ENCODE measurements at places on chromosomes 7 and 10.

DNA sequence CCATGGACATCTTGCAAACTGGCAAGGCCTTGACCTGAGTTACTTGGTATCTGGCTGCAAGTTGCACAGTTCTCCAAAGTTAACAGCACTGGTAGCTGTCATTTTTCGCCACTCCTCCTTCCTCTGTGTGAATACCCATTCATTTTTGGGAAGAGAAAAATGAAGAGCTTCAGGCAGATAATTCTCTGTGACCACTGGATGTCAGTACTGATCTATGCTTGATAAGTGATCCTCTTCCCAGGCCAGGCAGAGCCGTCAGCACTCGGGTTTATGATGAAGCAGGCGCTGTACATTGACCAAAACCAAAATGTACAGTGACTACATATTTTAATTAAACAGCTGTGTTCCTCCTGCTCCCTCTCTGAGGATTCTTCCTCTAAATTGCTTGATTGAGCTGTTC is 55.9 kb upstream of the PDZD8 start:
- peak; percentile 68 for DNase-seq

GRCh38 chr10:57864765-57865680 is 402.7 kb downstream of the IPMK start:
- DNase-seq, result no peak

- DNase-seq, result peak; percentile 41
These were observed 1.6 kb downstream of the AIFM2 start for GRCh38 chr10:70130878-70131559.

DNA sequence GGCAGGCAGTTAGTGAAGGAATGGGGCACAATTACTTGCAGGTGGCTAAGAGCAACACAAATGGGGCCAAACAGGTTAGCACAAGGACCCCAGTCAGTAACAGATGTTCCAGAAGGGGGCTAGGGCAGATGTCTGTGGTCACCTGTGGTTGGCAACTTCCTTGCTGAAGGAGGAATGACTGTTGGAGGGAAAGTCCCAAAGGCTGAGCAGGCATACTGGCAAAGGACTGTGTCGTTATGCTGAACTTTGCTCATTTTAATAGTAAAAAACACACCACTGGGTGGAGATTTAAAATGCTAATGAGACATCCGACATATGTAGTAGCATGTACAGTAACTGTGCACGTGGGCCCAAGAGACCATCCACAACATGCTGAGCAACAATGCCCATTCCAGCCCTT is 511.6 kb downstream of the CALN1 start:
- DNase-seq, result no peak

- DNase-seq, result no peak
These were observed 957 bp upstream of the SVIL start for GRCh38 chr10:29635711-29636144.

DNA sequence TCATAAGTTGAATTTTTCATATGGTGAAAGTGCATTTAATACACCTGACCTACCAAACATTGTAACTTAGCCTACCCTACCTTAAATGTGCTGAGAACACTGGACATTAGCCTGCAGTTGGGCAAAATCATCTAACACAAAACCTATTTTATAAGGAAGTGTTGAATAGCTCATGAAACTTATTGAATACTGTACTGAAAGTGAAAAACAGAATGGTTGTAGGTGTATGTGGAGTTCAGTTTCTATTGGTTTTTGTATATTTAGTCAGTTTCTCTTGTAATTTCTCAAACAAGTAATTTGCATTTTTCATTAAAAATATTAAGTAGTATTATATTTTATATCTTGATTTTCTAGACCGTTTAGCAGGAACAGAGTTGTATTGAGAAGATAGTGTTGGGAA is 15.3 kb downstream of the CCDC7 start:
- no peak for DNase-seq

DNA sequence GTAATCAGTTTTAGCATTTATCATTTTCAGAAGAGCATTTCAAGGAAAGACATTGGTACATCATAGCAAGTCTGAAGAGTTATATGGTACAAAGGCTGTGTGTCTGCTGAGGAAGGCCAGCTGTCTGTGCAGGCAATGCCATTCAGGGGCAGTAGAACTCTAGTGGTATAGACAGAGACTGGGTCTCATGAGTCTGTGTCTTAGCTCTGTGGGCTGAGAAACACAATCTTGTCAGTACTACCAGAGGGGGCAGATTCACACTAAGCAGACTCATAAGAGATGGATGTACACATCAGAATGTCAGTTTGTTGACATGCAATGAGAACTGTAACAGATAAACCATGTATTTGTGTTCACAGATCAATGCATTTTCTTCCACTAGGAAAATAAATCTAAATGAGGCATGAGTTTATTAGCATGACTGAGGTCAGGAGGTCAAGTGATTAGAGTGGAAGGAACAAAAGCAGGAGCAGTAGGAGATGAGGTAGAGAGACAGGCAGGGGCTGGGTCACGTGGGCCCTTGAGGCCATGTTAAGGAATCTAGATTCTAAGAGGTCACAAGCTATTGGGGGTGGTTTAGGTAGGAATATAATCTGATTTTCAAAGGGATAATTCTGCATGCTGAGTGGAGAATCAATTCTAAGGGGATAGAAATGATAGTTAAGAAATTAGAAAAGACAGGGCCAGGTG is 7.5 kb upstream of the GGCT start:
- DNase-seq, result no peak

DNA sequence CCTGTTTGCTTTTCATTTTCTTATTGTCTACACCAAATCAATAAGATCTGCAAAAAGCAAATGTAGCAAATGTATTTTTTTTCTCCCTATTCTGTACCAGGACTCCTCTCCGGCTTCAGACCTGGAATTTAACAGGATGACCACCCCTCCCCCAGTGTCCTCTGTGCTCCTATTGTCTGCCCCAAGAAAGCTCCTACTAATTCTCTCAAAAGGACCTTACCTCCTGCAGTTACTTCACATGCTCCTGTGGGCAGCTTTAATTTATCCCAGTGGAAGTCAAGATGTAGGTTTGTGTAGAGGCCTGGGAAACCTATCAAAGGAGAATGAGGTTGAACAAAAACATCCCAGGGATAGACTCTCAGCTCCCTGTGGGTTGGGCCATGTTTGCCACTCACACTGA is 31.3 kb downstream of the PLXNA4 start:
- no peak for DNase-seq

GRCh38 chr10:25934621-25935139 is 651 bp downstream of the MYO3A start:
- DNase-seq, result no peak

DNA sequence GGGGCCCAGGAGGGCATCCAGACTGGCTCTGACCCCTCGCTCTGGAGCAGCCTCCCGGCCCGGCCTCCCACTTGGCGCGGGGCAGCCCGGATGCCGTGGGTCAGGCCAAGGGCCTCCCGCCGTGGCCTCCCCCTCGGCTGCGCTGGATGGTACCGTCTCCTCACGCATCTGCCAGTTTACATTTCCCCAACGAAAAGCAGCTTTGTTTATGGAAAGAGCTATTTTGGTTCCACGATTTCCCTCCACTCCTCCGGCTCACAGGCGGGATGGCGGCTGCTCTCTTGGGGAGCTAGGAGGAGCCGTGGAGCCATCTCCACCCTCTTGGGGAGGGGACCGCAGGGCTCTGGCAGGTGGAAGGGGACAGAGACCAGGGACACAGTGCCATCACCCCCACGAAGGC is 93.2 kb upstream of the MYL10 start:
- DNase-seq, result no peak

DNA sequence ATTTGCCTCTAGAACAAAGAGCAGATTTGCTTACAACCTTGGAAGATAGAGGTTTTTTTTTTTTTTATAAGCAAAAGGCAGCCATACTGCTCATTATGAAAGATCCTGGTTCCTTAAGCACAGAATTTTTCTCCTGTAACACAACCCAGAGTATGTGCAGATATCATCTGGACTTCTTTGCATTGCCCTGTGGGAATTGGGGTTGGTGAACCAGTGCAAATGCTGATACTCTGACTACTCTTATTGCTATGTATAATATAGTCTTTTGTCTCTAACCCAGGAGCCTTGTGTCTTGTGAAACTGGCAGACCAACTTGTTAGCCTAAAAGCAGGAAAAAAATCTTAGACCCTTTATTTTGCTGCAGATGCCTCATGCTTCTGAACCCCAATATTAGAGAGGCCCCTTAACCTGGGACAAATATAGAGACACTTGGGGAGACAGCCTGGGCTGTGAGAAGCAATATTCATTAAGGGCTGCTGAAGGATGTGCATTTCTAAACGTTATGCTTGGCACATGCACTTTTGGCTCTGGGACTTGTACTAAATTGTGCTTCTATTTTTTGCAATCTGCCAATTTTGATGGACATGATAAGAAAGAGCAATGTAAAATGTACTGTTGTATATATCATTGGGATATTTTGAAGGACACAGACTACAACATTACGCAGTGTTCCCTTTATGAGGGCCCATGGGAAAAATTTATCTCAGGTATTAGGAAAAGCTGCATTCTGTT is 78.9 kb downstream of the ANLN start:
- no peak for DNase-seq

GRCh38 chr7:133845005-133845404 is 282.1 kb upstream of the LRGUK start:
- DNase-seq, result no peak

DNA sequence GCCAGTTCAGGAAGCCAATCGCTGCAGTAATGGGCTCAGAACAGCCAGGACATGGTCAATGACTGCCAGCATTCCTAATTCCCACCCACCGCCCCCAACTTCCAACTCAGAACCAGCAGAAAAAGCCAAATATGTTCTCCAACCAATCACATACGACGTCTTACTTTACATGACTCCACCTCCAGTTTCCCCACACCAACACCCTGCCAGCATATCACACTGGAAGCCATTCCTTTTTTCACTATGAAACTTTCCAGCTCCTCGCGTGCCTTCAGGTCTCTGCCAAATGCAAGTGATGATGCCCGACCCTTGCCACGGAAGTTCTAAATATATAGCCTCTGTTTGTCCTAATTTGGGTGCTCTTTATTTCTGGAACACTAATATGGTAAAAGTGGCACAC is 12.5 kb downstream of the NPS start:
- no peak for DNase-seq

DNA sequence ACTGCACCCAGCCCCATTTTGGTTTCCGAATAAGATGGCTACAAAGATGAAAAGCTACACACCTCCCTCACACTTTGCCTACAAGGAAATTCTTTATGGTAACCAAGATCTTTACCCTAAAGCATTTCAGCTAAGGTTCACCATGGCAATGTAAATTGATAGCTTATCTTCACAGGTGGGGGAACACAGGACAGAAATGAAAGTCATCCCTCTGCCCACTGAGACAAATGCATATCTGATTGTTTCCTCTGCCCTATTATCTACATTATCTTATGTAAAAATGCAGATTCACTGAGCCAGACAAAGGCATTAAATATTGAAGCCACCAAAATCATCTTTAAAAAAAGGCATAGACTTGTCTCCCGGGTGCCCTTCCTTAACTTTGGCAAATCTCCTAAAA is 3.2 kb upstream of the TMEM139 start:
- DNase-seq, result no peak

- DNase-seq, result no peak
These were observed 233.6 kb upstream of the CCDC6 start for GRCh38 chr10:60139798-60140566.

DNA sequence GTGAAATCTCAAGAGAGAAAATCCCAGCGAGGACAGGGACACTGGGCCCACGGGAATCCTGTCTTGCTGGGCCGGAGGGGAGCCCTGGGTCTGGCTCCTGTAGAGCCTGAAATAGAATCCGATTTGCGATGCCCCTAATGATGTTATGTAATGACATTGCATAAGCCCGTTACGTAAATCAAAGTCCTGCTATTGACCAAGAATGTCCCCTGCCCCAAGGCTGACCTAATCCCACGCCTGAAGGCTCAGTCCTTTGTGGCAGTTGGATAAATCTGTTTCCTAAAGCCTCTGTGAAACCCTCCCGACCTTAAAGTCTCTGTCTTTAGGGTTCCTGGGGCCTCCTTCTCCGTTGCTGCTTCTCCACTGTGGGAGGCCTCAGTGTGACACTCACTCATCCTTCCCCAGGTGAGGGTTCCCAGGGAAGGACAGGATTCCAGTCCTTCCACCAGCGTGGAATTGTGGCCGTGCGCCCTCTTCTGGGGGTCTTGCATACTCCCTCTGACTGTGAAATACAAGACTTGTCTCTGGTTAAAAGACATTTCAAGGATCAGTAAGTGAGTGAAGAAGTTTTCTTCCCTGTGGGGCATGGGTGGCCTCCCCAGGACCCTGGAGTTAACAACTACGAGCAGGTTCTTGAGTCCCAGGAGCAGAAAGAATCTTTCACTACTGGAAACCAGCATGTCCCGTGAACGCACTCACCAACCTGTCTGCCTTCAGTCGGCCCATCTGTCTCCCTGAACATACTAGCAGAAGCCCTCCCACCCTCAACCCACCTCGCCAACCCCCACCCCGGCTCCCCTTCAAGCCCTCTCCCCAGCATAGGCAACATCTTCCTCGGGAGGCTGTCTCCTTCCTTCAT is 19.8 kb downstream of the ZNF467 start:
- DNase-seq, result no peak

DNA sequence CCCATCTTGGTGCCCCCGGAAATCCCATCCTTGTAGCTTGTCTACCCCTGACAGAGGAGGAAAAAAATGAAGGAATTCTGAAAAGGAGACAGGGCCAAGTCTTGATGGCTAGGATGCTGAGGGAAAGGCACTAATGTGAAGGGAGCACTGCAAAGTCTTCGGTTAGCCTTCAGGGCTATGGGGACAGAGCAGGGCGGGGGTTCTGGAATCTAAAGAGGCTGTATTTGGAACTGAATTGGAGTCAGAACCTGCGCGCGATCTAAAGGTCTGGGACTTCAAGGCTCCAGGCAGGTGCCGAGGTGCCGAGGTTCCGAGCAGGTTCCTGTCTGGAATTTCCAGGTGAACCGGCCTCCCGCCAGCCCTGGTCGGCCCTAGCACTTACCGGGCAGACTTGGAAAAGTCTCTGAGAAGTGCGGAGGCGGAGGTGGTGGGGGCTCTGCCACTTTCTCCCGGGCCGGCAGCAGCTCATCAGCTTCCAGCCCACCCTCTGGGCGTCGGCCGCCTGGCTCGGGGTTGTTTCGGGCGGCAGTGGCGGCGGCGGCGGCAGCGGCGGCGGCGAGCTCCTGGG is 781 bp downstream of the GBX1 start:
- DNase-seq, result no peak

GRCh38 chr7:101782476-101782875 is 35.0 kb upstream of the CUX1 start:
- no peak for DNase-seq

All from stromal cell of bone marrow (primary cell).